ENCODE measurements at places on chromosomes 12 and 14. TPM values are rescaled to one million over a fixed set of nuclear protein-coding genes. Genes with fewer than 3 reads are reported as not detected.

Gene KLRG1
- total RNA-seq, result 4.3 TPM

Gene MSI1
- total RNA-seq, result not detected

Gene GDF3
- not detected for total RNA-seq

Gene KLRD1
- total RNA-seq, result 1.5 TPM

Gene CCDC88C
- total RNA-seq, result 3.0 TPM

Gene KCNH3
- 0.94 TPM for total RNA-seq

Gene KLRK1
- total RNA-seq, result 1.1 TPM

Gene OTOGL
- 0.13 TPM for total RNA-seq

Gene RPGRIP1
- not detected for total RNA-seq

Gene SLC6A12
- 13.2 TPM for total RNA-seq

Gene RNASE11
- total RNA-seq, result not detected

Gene CCDC196
- not detected for total RNA-seq

Gene WDHD1
- 1.2 TPM for total RNA-seq

Gene LHX5
- total RNA-seq, result not detected

Gene CRIP2
- 101 TPM for total RNA-seq

Gene ZDHHC22
- not detected for total RNA-seq

Gene PRPF40B
- 38.0 TPM for total RNA-seq

Gene ANKS1B
- total RNA-seq, result 81.5 TPM

Gene NEMF
- 170 TPM for total RNA-seq

Gene ATN1
- total RNA-seq, result 98.2 TPM

Gene KRT76
- total RNA-seq, result not detected

Gene MYG1
- total RNA-seq, result 46.0 TPM

Gene DBX2
- total RNA-seq, result 3.0 TPM

Gene REP15
- 2.0 TPM for total RNA-seq

Gene OR8S1
- not detected for total RNA-seq

Gene PMCH
- total RNA-seq, result not detected

Gene RNU6-8
- not detected for total RNA-seq

Data from thyroid gland (tissue), 4 donors.